ENCODE measurements at places on chromosomes 6 and 20. TPM values are rescaled to one million over a fixed set of nuclear protein-coding genes. Genes with fewer than 3 reads are reported as not detected.

BEND3 gene
- total RNA-seq, result 6.1 TPM

ILRUN gene
- total RNA-seq, result 39.0 TPM

LY6G6F gene
- total RNA-seq, result not detected

PI3 gene
- 2.0 TPM for total RNA-seq

STMN3 gene
- total RNA-seq, result 24.8 TPM

ZSCAN23 gene
- 11.5 TPM for total RNA-seq

APCDD1L gene
- 0.23 TPM for total RNA-seq

FAM83C gene
- 0.05 TPM for total RNA-seq

PPP1R14C gene
- total RNA-seq, result 52.0 TPM

TRIM15 gene
- total RNA-seq, result 0.25 TPM

COL9A3 gene
- 9.2 TPM for total RNA-seq

BTNL2 gene
- total RNA-seq, result 0.17 TPM

MLN gene
- not detected for total RNA-seq

ID1 gene
- total RNA-seq, result 26.5 TPM

FAM110A gene
- total RNA-seq, result 14.4 TPM

TRIM10 gene
- total RNA-seq, result 0.17 TPM

ARMH2 gene
- 0.25 TPM for total RNA-seq

CRISP2 gene
- not detected for total RNA-seq

CEP43 gene
- total RNA-seq, result 21.6 TPM

KCNS1 gene
- total RNA-seq, result 0.46 TPM

GGTLC1 gene
- total RNA-seq, result not detected

ZBTB22 gene
- 22.5 TPM for total RNA-seq

LHFPL5 gene
- total RNA-seq, result not detected

KCNQ5 gene
- total RNA-seq, result 0.27 TPM

PAK5 gene
- 17.9 TPM for total RNA-seq

WFDC12 gene
- not detected for total RNA-seq

DEFB132 gene
- 0.63 TPM for total RNA-seq

PRR18 gene
- total RNA-seq, result 1.0 TPM

DUSP15 gene
- total RNA-seq, result 1.8 TPM

TBXT gene
- not detected for total RNA-seq

SLC25A27 gene
- 24.1 TPM for total RNA-seq

FUT9 gene
- 0.05 TPM for total RNA-seq

PRSS16 gene
- 0.76 TPM for total RNA-seq

NKX2-2 gene
- 3.8 TPM for total RNA-seq

CCN5 gene
- total RNA-seq, result 0.18 TPM

TP53TG5 gene
- total RNA-seq, result 1.4 TPM

EMILIN3 gene
- total RNA-seq, result 0.97 TPM

MCHR2 gene
- total RNA-seq, result not detected

SEL1L2 gene
- not detected for total RNA-seq

HUS1B gene
- 3.9 TPM for total RNA-seq

CGAS gene
- total RNA-seq, result 0.58 TPM

C4B gene
- total RNA-seq, result 3.3 TPM

KCNK17 gene
- total RNA-seq, result not detected

PRRT1 gene
- total RNA-seq, result 0.92 TPM

POPDC3 gene
- total RNA-seq, result 21.3 TPM

UFL1 gene
- 33.7 TPM for total RNA-seq

NMBR gene
- total RNA-seq, result not detected

SLC22A16 gene
- 0.81 TPM for total RNA-seq

All from motor neuron (in vitro differentiated cells).